ENCODE measurements at places on chromosomes 2 and 18.

- no peak for DNase-seq
Measured at GRCh38 chr2:220959391-220959802, 612.7 kb downstream of the EPHA4 start.

- DNase-seq: no peak
Measured at GRCh38 chr2:196899976-196900375, 26.5 kb downstream of the PGAP1 start.

DNA sequence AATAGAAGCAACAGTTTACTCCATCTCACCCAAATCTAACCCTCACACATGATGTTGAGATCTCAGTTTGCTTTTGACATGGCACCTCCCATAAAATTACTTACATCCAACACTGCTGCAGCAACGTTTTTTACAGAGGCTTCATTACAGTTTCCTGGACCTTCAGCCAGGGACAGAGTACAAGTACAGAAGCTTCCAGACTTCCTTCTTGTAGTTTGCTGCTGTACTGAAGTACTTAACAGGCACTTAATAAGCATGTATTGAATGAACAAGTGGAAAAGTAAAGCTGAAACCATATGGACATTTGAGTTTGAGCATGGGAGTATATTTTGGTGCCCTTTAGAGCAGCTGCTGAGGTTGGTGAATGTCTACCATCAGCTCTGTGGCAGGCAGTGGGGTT lies 514.2 kb downstream of the PTPRM start:
- DNase-seq: no peak

- no peak for DNase-seq
Measured at GRCh38 chr2:193966590-193966989, 1690.4 kb upstream of the SLC39A10 start.

DNA sequence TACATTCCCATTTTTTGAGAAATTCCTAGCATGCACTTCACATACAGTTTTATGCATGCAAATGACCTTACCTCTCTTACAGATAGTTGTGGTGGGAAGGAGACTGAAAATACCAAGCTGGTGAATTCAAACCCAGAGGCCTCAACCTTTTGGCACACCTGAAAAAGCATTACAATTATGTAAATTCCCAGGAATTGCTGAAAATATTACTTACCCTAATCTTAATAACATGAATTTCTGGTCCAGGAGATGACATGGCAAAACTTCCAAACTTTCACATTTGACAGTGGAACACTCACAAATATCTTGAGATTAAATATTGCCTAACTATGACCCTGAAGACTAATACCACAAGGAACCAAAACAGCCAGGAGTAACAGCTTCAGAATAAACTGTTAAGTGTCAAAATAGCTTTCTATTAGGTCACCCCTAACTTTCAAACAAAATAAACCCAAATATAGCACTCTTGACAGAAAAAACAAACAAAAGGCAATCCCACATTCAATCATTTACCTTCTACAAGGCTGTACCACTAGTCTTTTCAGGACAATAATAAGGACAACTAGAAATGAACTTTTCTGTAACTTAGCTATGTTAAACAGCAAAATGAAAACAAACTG lies 10.9 kb upstream of the PEX13 start:
- no peak for DNase-seq

DNA sequence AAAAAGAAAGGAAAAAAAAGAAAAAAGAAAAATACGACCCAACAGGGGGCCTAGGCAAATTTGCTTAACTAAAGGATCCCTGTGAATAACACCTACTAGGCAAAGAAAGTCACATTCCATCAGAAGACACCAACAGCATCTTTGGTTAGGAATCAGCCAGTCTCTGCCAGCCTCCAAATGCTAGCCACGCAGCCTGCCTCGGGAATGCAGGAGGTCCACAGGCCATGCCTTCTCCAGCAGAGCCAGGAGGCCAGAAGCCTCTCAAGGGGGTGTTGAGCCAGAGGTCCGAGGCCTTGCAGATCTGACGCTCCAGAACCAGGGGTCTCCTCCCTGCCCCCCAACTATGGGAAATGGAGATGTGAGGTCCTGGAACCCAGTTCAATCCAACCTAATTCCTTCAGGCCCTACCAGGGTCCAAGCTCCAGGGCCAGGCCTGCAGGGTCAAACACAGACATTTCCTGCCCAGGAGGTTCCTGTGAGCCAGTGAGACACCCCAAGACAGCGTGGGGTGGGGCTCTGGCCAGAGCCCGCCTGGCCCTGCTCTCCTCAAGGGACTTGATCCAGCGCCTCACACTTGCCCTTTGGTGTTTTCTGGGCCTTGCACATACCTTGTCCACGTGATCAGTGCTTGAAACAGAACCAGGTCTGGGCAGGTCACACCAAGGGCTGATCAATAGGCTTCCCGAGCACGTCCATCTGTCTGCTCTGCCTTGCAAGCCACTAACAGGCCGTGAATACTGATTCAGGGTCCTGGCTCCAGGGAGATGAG lies 289.6 kb upstream of the ID2 start:
- DNase-seq: no peak

GRCh38 chr18:79380816-79381806 lies 14.6 kb upstream of the NFATC1 start:
- DNase-seq: peak; percentile 67

DNA sequence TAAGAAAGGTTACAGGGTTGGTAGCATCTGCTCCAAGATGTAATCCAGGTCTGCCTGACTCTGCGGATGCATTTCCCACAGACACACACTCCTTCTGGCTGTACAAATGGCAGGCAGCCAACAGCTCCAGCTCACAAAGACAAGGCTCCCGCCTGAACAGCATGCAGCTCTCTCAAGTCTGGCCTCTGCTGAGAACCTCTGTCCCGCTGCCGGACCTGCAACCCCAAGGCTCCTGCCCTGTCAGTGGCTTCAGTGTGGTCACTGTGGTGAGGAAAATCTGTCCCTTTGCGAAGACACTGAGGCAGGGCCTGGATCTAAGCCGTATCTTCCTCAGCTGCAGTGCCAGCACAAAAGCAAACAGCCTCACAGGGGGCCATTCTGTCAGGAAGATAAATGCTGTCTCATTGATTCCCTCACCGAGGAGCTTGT lies 469.3 kb upstream of the MEX3C start:
- DNase-seq: no peak

GRCh38 chr2:33512112-33512511 lies 35.7 kb downstream of the RASGRP3 start:
- no peak for DNase-seq

DNA sequence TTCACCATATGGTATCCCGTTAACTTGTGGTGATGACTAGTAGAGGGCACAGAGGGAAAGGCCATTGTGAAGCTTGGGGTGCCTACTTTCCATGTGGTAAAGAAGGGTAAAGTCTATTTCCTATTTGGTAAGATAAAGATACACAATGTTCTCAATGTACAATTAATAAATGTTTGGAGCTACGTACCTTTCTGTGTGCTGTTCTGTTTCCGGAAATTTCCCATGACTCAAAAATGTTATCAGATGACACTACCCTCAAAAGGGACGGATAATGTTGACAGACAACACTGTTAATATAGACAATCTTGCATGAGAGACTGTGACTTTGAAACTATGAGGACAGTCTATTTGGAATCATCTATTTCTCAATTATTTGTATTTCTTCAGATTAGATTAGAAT lies 4.2 kb upstream of the SULT1C3 start:
- DNase-seq: no peak

DNA sequence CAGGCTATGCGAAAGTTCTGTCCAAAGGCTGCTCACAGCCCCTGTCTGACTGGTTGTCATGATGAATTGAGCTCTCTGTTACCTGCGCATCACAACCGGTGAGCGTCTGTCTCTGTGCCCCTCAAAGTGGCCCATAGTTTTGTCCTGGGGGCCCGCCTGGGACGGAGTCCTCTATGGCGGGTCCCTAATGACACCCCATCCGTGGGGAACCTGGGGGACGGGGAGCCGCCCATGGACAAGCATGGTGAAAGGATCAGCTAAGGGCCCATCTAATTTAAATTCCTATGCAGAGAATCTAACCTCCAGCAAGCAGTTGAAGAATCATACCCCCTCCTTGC lies 473 bp downstream of the ELMOD3 start:
- peak; percentile 38 for DNase-seq

GRCh38 chr2:59790186-59791003 lies 763.1 kb downstream of the BCL11A start:
- DNase-seq: no peak

DNA sequence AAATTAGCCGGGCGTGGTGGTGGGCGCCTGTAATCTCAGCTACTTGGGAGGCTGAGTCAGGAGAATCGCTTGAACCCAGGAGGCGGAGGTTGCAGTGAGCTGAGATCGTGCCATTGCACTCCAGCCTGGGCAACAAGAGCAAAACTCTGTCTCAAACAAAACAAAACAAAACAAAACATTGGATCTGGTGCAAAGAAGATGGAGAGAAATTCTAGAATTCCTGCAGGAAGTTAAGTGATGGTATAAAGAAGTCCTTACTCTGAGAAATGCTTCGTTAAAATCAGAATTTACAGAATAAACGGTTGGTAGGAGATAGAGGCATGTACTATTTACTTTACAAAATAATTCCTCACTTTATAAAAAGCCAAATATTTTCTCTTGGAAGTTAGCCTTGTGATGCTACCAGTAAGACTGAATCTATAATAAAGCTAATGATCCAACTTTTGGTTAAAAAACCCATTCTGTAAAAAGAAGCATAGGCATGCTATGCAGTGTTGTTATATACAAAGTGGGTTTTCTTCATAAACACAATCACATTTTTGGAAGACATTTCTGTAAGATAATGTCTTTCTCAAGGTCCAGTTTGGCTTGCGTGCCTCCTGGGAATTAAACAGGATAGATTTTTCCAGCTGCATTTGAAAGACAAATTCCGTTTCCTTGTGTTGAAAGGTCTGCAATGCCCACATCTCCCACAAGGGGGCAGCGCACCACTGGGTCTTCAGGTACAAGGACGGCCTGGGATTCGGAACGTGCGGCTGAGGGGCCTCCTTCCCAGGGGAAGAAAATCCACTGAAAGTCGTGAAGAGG lies 35.6 kb upstream of the PNO1 start:
- peak; percentile 80 for DNase-seq

DNA sequence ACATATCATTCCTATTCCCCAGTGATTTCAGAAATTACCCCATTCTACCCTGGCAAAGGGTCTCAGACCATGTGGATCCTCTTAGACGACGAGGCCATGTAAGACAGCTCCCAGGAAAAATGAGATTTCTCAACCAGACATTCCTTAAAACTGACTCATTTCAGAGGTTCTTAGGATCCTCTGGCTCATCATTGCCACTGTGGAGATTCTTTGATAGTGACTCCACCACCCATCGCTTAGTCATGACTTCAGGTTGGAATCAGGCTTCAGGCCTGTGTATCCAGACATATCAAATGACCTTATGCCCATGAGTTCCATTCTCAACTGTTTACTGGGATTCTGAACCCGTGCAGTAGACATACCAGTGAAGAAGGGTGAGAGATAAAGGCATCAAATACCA lies 245.6 kb upstream of the TCF4 start:
- DNase-seq: no peak

GRCh38 chr2:133365117-133365516 lies 203.1 kb downstream of the NCKAP5 start:
- DNase-seq: no peak

- DNase-seq: no peak
Measured at GRCh38 chr2:88903749-88904353, 212.4 kb downstream of the RPIA start.

- DNase-seq: no peak
Measured at GRCh38 chr2:143146366-143146765, 17.1 kb downstream of the ARHGAP15 start.
